ENCODE measurements at places on chromosomes 2 and 18.

DNA sequence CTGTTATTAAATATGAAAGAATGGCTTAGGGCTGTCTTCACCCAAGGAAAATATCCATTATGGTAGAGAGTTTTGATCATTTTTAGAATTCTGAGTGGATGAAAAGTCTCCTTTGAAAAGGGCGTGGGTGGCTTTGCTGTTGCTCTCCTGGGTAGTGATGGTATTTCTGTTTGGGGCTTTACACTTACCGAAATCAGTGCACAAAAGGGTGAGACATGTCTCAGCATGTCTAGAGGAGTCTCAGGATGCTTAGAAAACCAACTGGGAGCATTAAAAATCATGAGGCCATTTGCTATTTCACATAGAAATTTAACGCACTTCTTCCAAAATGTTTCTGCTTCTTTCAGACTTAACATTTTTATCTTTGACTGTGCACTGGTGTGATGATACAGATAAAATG, 49.6 kb downstream of the ZCCHC2 start:
- no peak for DNase-seq

GRCh38 chr18:78972930-78973331, 6.7 kb upstream of the SALL3 start:
- no peak for DNase-seq

DNA sequence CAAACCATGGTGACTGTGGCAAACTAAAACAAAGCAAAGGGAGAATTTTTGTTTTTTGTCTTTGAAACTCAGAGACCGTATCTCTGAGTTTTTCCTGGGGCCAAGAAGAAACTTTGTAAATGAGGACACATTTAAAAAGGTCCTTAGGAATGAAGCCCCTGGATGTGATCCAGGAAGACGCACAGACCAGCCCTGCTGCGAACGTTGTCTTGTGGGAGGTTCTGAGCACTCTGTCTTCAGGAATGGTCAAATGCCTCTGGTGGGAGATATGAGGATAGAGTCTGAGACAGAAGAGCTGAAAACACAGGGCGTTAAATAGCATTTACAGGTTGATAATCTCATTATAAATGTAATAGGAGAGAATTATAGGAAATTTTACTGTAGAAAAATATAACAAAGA, 893.5 kb upstream of the KLHL29 start:
- no peak for DNase-seq

GRCh38 chr2:160208655-160209515, 8.8 kb upstream of the ITGB6 start:
- DNase-seq: no peak

GRCh38 chr2:223724861-223725260, 112.5 kb downstream of the AP1S3 start:
- no peak for DNase-seq

GRCh38 chr18:31581498-31582197, 10.0 kb upstream of the TTR start:
- no peak for DNase-seq

GRCh38 chr18:35426786-35427185, 49.6 kb upstream of the ZNF396 start:
- no peak for DNase-seq

DNA sequence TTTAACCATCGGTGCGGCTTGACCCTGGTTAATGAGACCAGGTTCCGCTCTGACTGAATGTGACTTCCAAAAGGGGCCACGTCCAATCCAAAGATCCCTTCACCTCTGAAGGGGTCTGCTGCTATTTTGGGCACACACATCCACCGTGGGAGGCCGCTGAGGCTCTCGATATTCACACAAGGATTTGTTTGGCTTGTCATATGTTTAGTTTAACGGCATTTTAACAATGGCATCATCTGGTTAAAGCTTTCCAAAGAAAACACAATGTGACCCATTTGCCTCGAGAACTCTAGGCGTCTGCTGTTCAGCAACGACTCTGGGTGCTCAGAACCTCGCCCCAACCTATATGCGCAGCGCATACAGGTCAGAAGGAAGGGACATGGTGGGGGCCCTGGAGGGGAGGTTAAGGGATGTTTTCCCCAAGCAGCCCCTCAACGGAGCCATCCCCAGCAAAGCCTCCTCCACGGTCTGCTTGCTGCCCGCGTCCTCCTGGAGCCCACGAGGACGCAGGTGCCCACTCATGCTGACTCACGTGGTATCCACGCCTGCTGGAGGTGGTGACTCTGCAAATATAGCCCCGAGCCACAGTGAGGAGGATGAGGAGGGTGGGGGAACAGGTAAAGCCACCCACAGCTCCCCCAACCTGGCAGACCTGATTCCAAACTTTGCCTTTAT, 260.3 kb downstream of the HDAC4 start:
- no peak for DNase-seq

GRCh38 chr18:61196750-61197149, 136.5 kb upstream of the CDH20 start:
- no peak for DNase-seq

- peak; percentile 48 for DNase-seq
Observed at GRCh38 chr2:158795195-158795924, at the start of gene DAPL1. TSS of gene DAPL1 (plus strand) at chr2:158795317. CDS start at chr2:158795373, 56 bp downstream.

DNA sequence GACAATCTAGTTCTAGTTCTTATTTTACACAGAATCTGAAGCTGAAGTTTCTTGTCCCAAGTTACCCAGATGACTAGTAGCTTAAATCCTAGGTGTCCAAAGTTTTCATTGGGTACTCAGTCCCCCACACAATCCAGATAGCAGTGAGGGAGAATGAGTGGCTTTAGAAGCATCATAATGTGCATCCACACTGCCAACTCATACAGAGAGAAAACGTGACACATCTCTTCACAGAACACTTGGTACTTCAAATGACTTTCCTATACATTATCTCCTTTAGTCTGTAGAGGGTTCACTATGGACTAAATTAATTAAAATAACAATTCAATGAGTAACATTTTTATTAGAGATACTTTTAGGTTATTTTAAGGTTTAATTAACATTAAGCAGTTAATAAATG, 45.2 kb downstream of the STRADB start:
- DNase-seq: no peak

- no peak for DNase-seq
Observed at GRCh38 chr2:138215958-138216357, 251.7 kb downstream of the HNMT start.

- no peak for DNase-seq
Observed at GRCh38 chr2:178716394-178716793, 90.8 kb downstream of the TTN start.

- no peak for DNase-seq
Observed at GRCh38 chr2:186349508-186349907, 136.6 kb upstream of the ZC3H15 start.

DNA sequence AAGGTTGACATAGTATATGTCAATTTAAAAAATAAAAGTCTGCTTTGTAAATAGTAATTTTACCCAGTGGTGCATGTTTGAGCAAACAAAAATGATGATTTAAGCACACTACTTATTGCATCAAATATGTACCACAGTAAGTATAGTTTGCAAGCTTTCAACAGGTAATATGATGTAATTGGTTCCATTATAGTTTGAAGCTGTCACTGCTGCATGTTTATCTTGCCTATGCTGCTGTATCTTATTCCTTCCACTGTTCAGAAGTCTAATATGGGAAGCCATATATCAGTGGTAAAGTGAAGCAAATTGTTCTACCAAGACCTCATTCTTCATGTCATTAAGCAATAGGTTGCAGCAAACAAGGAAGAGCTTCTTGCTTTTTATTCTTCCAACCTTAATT, 78.6 kb upstream of the CSRNP3 start:
- peak; percentile 29 for DNase-seq

GRCh38 chr2:11856095-11856494, 109.7 kb downstream of the LPIN1 start:
- no peak for DNase-seq

DNA sequence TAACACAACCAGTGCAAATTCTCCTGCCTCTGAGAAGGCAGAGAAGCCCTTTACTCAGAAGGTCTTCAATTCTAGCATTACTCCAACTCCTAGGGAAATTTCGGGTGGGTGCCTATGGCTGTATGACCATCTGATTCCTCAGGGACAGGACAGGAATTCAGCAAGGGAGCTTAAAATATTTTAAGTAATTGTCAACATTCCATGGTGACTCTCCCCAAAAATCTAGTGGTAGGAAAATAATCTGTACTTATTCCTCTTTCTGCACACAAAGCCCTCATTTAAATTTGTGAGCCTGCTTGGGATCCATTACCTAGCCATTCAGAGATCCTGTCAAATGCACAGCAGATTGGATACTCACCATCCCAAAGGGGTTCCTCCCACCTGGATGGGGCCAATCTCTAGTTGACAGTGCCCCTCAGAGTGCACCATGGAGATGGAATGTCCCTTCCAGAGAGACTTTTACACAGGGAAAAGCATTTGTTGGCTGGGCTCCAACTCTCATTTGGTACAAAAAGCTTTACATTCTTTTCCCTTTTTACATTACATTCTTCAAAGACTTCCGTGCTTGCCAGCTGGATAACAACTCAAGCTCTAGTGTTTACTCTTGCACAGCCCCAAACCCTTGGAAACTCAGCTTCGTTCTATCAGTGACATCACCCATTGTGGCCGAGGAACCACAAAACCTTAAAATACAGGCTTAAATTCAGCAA, 3.1 kb upstream of the TMEM150A start:
- DNase-seq: peak; percentile 40

- no peak for DNase-seq
Observed at GRCh38 chr18:30652387-30652786, 390.2 kb downstream of the DSC3 start.

DNA sequence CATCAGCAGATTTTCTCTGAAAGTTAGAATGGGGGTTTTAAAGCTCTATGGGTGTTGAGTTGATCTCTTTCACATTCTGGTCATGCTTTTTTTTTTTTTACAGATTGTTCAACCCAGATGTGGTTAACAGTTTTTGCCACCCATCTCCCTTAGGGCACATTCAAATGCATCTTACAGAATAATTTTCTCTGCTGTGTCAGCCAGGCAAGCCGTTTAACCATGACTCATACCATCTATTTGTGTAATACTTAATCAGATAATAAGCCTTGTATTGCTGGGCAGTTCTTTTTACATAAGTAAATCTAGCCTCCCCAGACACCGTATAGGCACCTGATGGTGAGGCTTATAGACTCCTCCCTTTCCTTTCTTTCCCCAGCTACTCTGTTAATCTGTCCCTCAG, 62.0 kb downstream of the TGIF1 start:
- no peak for DNase-seq

GRCh38 chr2:138306626-138307025, 194.9 kb upstream of the SPOPL start:
- no peak for DNase-seq

GRCh38 chr2:55500025-55500424, 19.5 kb upstream of the CFAP36 start:
- no peak for DNase-seq

DNA sequence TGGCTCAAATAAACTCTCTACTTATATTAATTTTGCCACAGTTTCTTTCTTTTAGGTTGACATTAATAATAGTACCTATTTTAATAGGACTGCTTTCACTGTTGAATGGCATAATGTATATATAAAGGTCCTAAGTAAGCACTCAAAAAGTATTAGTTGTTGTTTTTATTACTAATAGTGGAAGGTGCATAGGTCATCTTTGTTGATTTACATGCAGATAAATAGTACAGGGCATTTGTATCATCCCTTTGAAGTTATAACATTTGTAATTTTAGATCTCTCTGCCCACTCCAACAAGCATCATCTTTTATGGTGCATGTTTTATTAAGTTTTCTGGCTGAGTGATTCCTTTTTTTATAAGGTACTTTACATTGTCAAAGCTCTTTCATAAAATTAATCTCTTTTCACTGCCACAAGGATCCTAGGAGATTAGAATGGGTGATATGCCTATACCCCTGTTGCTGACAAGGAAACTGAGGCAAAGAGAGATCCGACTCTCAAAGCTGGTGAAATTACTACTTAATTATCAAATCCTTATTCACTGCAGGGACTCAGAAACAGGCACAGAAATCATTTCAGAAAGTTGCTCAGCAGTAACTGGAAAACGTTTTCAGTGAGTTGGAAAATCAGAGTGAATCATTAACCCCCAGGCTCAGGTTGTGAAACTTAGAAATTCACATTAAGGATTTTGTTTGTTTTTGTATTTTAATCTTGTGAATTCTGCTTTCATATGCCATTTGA, 299.6 kb downstream of the AGPS start:
- no peak for DNase-seq

- no peak for DNase-seq
Observed at GRCh38 chr2:120654381-120655134, 81.1 kb upstream of the GLI2 start.

- DNase-seq: no peak
Observed at GRCh38 chr2:43007901-43008300, 215.5 kb upstream of the HAAO start.

DNA sequence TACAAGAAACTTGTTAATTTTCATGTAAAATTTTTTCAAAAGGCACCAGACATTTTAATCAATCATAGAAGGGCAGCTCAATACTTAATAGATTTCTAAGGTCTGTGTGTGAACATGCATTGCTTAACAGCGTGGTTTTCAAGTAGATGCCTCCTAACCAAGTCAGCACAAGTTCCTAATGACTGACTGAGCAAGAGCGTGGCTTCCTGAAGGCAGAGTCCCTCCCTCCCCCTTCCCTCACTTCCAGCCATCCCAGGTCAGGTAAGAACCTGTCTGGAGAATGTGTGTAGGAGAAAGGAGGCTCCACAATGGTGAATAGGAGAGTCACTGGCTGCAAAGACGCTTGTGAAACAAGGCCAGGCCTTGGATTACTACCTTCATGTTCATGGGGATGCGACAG, 33.5 kb upstream of the DAPL1 start:
- DNase-seq: no peak

GRCh38 chr2:207103132-207103531, 62.6 kb downstream of the KLF7 start:
- no peak for DNase-seq

DNA sequence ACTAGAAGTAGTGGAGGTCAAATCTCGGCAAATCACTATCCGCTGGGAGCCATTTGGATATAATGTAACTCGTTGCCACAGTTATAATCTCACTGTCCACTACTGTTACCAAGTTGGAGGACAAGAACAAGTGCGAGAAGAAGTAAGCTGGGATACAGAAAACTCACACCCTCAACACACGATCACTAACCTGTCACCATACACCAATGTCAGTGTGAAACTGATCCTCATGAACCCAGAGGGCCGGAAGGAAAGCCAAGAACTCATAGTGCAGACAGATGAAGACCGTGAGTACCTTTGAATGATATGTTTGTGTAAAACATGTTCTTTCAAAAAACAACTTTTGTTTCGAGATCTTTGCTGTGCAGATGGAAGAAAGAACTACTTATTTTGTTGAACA, 502.6 kb downstream of the PTPRM start:
- no peak for DNase-seq

DNA sequence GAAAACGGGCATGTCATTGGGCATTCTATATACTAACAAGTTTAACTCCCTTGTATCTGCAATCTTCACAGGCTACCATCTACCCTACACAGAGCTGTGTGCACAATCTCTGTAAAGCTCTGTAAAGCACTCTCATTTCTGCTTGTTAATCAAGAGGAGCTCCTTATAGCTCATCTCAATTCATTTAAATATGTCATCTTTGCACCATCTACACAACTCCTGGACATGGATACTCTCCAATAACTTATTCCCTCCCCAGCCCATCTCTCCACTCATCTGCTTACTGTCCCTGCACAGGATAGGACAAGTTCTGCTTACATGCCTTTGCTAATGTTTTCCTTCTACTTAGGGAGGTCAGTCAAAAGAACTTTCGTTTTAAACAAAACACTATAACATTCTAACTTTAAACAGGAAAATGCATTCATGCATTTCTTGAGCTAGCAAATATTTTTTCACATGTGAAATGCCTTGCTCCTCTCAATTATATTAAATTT, 61.4 kb downstream of the DPP4 start:
- no peak for DNase-seq

GRCh38 chr2:239162141-239162821, 238.5 kb downstream of the HDAC4 start:
- no peak for DNase-seq

GRCh38 chr2:234968631-234969305, 17.0 kb downstream of the SH3BP4 start:
- DNase-seq: no peak
